ENCODE measurements at places on chromosomes 6 and 20.

GRCh38 chr6:33740794-33741193 lies 5.9 kb downstream of the IP6K3 start:
- no peak for DNase-seq

GRCh38 chr6:5751525-5752390 lies 255.0 kb downstream of the NRN1 start:
- DNase-seq, result no peak

- DNase-seq, result no peak
Measured at GRCh38 chr6:2697291-2697690, 53.4 kb downstream of the MYLK4 start.

GRCh38 chr6:13396241-13396792 lies 68.0 kb upstream of the TBC1D7 start:
- no peak for DNase-seq

DNA sequence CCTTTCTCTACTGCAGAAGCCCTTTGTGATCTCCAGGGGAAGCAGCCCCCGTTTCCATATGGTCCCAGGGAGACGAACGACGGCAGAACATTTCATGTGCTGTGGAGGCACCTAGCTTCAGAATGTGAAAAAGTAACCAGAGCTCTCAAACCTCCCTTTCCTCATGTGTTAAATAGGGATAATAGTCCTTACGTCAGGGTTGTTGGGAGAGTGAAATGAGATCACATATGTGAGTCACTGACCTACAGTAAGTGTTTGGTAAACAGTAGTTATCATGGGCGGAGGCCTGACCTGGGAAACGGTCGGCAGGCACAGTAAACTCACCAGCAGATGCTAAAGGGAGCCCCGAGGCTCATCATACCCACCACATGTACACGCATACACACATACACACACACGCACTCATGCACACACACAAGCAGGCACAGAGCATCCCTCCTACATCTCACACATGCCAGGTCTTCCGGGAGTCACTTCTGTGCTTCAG lies 89.7 kb downstream of the LY86 start:
- peak; percentile 80 for DNase-seq

GRCh38 chr6:130189531-130190397 lies 33.0 kb downstream of the SAMD3 start:
- DNase-seq, result no peak

GRCh38 chr6:117890172-117890571 lies 16.9 kb upstream of the SLC35F1 start:
- no peak for DNase-seq

GRCh38 chr20:23231561-23232218 lies 118.9 kb upstream of the NXT1 start:
- no peak for DNase-seq

DNA sequence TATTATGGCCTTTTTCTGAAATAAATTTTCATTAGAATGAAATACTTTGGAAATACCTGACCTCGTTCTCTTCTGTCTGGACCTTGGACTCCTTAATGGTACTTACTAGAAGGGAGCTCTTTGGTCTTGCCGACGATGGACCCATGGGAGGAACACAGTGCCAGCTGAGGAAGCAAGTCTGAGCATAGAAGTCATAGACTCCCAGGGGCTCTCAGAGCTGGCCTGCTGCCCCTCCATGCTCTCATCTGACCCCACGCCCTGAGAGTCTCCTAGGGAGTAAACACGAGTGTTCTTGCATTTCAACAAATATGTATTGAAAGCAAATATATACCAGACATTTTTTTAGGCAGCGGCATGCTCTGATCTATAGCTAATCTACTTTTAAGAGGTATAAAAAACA lies 87.8 kb downstream of the PLEKHG1 start:
- DNase-seq, result no peak

All from erythroblast (primary cell).